ENCODE measurements at places on chromosomes 6 and 20.

GRCh38 chr20:21512634-21513180, 1.2 kb downstream of the NKX2-2 start:
- DNase-seq: no peak

DNA sequence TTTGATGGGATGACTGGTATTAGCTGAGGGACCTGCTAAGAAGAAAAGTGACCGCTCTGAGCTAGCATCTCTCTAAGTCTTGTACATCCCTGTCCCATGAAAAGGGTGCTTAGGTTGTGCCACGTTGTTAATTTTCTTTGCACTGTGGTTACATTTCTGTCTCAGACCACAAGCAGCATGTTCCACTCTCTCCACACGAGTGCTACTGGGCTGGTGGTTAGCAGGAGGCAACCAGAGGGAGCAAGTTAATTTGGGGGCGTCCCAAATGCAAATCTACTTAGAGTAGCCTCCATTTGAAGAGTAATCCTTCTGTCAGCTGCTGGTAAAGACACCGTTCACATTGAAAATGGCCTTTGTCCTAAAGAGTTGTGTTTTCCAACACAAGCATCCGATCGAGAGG, 3.4 kb upstream of the SCML4 start:
- no peak for DNase-seq

GRCh38 chr20:25318471-25319240, 70.8 kb downstream of the PYGB start:
- no peak for DNase-seq

GRCh38 chr6:145017051-145017450, 718.3 kb downstream of the EPM2A start:
- DNase-seq: no peak

Measured in right atrium auricular region (tissue), 2 donors.